ENCODE measurements at places on chromosomes 1 and 21.

GRCh38 chr1:116454940-116455339 is 81.9 kb downstream of the ATP1A1 start:
- DNase-seq = no peak

DNA sequence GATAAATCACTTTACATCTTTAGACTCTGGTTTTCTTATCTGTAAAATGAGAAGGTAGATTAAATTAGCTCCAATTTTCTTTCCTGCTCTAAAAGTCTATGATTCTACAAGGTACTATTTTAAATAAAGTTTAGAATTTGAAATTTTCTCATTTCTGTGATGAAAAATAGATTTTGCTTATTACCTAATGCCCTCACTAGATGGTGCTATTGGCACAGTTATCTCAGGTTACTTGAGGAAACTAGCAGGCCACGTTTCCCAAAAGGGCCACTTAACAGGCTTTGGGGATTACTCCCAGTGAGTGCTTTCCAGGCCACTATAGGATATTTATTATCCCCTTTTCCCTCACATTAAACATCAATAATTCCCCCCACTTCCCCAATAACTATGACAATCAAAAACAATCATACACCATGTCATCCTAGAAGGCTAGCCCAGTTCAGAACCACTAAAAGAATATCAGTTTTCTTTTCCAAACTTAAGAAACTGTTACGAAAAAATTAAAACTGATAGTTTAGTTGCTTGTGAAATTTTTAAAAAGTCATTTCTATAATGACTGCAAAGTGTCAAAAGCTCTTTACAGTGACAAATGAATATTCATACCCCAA is 30.6 kb downstream of the OMA1 start:
- DNase-seq = no peak

DNA sequence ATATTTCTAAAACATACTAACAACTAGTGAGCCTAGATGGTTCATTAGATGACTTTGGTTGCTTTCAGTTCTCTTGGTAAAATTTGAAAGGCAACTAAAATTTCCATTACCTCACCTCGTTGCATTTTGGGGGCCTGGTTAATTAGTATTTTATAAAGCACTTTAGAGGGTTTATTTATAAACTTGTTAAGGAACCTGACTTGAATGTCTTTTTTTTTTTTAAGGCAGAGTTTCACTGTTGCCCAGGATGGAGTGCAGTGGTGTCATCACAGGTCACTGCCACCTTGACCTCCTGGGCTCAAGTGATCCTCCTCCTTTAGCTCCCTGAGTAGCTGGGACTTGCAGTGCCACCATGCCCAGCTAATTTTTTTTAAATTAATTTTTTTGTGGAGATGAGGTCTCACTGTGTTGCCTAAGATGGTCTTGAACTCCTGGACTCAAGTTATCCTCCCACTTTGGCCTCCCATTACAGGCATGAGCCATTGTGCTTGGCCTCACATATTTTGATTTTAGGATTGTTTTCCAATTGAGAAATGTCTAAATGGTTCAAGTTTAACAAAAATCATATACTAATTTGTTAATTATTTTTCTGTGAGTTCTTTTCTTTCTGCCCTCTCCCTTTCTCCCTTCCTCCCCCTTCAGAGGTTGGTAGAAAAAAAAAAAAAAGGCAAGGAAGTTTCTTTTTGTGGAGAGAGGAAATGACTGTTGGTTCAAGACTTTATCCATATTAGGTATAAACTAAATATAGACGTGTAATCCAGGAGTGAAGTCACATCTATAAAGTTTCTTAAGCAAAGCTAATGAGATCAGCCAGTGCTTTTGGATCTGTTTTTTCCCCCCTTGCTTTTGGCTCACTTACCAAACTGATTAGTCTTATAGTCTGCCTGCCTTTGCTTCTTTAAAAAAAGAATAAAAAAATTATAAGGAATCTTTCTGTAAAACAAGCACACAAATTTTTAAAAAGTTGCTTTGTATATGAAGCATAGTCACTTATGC is 24.7 kb downstream of the CLIC4 start:
- no peak for DNase-seq

DNA sequence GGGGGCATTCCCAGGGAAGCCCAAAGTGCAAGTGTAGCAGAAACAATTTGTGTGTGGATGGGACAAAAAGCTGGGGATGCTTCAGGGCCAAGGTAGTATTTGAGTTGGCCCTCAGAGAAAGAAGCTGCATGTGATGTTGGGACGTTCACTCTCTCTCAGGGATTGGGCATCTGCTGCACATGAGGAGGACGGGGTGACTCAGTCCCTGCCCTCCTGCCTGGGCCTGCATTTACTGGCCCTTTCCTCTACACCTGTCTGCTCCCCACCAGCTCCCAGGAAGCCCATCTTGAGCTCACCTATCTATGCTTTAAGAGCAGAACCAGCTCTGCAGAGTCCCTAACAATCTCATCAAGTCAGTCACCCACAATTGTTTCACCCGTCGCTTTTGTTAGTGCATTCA is 23.5 kb upstream of the MPZL1 start:
- DNase-seq = no peak

DNA sequence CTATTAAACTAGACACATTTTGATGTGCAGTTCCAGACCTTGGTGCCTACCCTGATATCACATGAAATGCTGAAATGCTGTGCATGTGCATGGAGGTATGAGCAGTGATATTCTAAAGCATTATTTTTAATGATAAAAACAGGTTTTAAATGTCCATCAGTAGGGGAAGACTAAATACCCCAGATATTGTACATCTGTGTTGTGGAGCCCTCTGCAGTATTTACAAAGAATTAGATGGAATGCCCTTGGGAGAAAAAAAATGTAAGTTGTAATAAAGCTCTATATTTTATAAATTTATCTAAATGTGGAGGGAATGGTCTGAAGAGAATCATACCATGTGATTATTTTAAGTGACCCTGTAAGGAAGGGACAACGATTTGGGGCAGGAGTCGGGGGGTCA is 39.1 kb upstream of the IGSF5 start:
- no peak for DNase-seq

DNA sequence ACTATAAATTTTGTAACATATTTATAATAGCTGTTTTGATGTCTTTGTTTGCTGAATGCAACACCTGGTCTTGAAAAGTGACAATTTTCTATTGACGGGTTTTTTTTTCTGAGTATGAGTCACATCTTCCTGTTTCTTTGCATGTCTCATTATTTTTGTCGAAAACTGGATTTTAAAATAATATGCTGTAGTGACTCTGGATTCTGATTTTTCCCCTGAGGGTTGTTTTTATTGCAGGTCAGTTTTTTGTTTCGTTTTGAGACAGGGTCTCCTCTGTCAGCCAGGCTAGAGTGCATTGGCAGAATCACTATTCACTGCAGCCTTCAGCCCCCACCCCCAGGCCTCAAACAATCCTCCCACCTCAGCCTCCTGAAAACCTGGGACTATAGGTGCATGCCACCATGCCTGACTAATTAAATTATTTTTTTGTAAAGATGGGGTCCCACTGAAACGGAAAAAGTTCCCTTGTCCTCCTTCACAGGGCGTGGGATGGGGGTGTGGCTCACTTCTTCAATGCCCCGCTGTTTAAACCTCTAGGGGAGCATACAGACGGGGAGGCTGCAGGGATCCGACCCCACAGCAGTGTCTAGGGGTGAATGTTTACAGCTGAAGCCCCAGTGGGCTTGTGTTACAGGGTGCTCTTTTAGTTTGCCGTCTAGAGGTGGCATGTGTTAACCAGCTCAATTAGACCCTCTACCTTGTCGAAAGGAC is 11.3 kb upstream of the PPIE start:
- DNase-seq = no peak

DNA sequence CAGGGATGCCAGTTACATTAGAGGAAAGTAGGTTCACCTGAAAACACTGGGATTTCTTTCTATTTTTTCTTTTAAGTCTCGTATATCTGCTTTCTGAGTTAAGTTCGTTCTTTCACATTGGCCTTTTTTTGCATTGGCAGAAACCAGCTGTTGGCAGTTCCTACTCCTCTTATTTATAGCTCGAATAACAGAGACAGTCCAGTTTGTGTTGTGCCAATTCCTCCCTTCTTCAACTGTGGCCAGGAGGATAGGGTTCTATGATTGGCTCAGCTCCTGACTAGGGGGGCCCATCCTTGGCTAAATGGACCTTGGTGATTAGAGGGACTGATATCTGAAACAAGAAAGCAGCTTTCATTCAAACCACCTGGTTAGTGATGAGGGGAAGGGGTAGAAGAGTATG is 115.8 kb downstream of the RPS6KC1 start:
- DNase-seq = peak; percentile 57

- DNase-seq = no peak
These were observed 133.6 kb downstream of the GDAP2 start for GRCh38 chr1:117795792-117796191.

- DNase-seq = no peak
These were observed 75.7 kb downstream of the PHTF1 start for GRCh38 chr1:113683384-113684152.

DNA sequence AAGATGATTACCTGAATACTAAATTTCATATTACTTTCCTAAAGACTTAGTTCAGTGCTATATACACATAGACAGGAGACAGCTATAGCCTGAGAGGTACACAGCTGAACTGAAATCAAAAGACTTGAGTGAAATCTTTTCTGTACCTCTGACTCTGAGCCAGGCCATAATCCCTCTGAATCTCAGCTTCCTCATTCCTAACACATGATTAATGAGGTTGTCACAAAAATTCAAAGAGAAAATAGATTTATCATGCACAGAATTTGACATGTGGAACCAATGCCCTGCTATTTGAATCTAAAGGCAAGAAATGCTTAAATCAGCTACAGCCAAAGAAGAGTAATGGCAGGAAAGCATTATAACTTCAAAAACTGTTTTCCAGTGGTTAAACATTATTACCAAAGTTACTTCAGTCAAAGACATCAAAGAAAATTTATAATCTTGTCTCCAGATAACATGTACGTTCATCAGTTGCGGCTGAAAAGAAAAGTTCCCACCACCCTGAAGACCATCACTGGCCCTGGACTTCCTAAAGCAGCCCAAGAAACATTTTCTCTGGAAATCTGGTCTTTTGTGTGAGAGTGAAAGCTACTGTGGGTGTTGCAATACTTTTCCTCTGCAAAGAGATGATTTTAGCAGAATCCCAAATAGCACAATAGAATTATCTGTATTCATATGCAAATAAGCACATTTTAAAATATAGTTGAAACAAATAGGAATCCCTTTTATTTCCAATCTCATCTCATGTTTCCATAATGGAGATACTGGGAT is 13.8 kb upstream of the ATP1A1 start:
- no peak for DNase-seq

DNA sequence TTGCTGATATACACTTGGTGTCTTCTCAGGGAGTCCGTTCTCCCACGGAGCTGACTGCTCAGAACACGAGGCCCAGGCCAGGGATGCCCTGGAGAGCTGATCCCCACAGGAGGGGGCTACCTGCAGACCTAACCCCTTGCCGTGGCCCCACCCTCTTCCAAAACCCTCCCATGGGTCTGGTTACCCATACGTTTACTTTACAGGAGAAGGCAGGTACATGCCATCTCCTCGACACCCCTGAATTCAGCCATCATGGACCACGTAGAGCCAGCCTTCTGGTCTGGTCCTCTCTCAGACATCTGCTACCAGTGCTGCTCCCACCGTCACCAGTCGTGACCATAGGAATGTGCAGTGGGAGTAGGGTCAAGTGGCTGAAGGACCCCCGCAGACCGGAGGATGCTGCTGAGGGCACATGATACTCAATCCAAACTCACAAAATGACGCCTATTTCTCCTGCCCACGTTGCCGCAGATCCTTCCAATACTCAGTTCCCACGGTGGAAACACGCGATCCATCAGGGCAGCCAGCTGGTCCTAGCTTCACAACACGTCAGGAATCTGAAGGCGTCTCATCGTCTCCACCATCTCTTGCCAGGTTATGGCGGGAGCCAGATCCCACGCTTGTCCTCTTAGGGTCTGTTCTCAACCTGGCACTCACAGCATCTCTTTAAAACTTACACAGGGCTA is 26.7 kb downstream of the PGBD5 start:
- DNase-seq = no peak

DNA sequence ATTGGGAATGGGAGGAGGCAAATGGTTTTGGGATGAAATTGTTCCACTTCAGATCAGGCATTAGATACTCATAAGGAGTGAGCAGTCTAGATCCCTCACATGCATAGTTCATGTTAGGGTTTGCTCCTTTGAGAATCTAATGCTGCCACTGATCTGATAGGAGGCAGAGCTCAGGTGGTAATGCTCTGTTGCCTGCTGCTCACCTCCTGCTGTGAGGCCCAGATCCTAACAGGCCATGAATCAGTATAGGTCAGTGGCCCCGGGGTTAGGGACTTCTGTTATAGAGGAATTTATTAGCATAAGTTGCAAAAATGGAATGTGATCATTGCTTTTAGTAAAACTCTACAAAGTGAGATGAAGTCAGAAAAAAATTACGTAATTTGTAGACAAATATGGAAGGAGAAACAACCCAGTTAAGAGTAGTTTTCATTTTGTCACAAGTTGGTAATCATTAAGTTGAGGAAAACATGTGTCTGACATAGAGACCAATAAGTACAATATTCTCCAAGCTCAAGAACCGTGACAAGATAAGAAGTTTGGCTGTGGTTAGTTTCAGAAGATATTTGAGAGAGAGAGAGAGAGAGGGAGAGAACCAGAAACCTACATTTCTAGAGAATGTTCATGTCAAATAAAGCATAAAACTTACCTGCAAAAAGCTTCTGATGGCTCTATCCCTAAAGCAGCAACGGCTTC is 689.7 kb upstream of the PRMT6 start:
- no peak for DNase-seq

DNA sequence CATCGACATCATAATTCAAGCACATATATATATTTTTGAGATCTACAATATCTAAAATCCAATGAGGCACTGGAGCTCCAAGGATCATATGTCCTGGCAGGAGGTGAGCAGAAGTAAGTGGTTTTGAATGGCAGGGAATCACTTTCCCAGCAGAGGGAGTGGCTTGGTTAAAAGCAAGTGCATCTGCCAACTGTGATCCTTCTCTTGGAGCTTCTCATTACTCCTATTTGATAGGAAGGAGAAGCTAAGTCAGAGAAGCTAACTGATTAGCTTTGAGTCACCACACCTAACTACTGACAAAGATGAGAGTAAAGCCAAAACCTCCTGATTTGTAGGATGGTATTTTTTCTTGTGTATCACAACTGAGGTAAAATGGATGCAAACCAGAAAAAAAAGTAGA is 55.0 kb downstream of the ALG14 start:
- DNase-seq = no peak

DNA sequence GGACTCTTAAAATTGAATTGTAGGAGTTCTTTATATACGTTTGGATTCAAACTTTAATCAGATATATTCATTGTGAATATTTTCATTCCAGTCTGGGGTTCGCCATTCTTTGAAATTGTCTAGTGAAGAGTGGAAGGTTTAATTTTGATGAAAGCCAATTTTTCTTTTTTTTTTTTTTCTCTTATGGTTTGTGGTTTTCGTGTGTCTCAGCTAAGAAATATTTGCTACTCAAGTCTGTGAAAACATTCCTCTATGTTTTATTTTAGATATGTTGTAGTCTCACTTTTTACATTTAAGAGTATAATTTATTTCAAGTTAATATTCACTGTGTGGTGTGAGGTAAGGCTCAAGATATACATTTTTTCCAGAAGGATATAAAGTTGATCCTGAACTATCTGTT is 220.5 kb downstream of the KCNT2 start:
- no peak for DNase-seq

GRCh38 chr1:150062113-150062512 is 5.5 kb upstream of the VPS45 start:
- no peak for DNase-seq
